ENCODE measurements at places on chromosomes 7 and 10. TPM values are rescaled to one million over a fixed set of nuclear protein-coding genes. Genes with fewer than 3 reads are reported as not detected.

SORBS1 gene
- total RNA-seq, result 22.7 TPM

OR6V1 gene
- not detected for total RNA-seq

GRCh38 chr10:113435881-113436280 lies 117.0 kb upstream of the HABP2 start:
- no peaks in the 10 kb centered on the region for H3K36me3 ChIP-seq
- no peak for DNase-seq
- H3K4me1 ChIP-seq, result no peaks in the 10 kb centered on the region
- no peak overlapping the region for H3K27ac ChIP-seq

DNA sequence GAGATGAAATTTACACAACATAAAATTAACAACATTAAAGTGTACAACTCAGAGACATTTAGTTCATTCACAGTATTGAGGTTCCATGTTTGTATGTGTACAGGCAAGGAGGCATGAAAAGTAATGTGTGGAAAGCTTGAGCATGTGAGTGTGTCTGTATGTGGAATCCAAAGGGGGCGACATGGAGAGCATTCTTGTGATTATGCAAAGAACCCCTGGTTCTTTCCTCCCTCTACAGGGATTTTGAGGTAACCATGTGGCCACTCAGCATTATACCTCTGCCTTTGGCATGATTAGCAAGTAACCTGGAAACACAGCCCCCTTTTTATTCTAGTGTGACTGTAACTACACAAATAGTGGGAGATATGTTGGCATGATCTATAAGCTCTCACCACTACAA lies 21.0 kb downstream of the OR2F1 start:
- H3K4me1 ChIP-seq, result no peaks in the 10 kb centered on the region
- H3K27ac ChIP-seq, result no peak overlapping the region
- H3K27me3 ChIP-seq, result no peaks in the 10 kb centered on the region
- H3K4me3 ChIP-seq, result no peak overlapping the region
- no peaks in the 10 kb centered on the region for H3K36me3 ChIP-seq

DNA sequence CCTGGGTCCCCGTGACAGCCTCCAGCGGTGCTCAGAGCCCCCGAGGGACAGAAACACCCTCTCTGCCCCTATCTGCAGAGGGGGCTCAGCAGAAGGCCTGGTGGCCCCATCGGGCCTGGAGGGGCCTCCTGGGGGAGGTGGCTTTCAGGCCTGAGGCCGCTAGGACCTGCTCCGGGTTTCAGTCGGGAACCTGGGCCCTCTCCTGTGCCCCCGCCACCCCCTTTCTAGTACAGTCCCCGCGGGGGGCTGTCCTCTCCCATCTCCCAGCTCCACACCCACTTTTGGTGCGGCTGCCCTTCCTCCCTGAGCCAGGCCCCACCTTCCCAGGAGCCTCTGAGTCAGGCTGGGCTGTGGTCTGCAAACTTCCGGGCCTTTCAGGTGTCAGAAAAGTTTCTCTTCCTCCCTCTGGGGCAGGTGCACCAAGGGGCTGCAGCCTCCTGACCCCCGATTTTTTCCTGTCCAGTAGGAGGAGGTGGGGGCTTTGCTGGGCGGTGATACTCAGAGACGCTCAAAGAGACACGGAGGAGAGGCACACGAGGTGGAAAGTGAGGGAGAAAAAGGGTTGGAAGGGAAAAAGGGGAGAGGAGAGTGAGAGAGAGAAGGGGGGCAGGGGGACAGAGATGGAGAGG lies 692 bp downstream of the CARD11 start:
- peaks cover 10% of the 10 kb centered on the region for H3K27me3 ChIP-seq
- no peak overlapping the region for H3K27ac ChIP-seq
- H3K36me3 ChIP-seq, result no peaks in the 10 kb centered on the region
- no peak overlapping the region for H3K4me3 ChIP-seq
- no peaks in the 10 kb centered on the region for H3K4me1 ChIP-seq
- DNase-seq, result no peak

DNA sequence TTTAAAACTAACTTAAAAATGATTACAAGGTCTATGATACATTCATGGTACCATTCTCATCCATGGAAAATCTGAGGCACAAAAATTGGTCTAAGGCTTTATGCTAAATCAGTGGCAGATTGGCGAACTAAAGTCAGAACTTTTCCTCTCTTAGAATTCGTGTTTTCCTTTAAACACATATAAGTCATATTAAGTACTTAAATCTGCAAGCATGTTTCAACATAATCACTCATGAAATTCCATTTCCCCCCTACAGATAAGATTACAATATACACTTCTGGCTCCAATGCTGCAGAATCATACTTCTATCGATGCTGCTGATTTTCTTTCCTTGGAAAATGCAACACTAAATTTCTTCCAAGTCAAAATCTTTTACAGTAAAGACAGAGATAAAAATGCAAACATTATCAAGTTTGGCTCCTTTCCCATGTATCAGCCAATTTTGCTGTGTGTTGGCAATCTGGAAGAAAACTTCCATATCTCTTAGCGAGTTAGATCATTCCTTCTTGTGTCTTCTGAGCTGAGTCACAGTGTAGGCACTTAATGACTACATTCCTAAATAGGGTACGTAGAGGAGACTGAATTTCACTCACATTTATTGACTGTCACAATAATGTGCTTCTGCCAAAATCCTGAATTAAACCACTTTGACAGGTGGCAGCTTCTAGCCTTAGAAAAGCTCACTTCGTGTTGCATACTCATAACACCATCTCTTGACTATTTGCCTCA lies 76.4 kb upstream of the LRRC17 start:
- H3K36me3 ChIP-seq, result no peaks in the 10 kb centered on the region
- DNase-seq, result no peak
- H3K4me1 ChIP-seq, result no peaks in the 10 kb centered on the region

GRCh38 chr7:99142727-99143520 lies 984 bp downstream of the SMURF1 start:
- H3K36me3 ChIP-seq, result no peaks in the 10 kb centered on the region
- peaks cover 22% of the 10 kb centered on the region for H3K4me1 ChIP-seq
- H3K4me3 ChIP-seq, result peak overlapping the region; percentile 96
- H3K27ac ChIP-seq, result peak overlapping the region; percentile 98
- no peaks in the 10 kb centered on the region for H3K27me3 ChIP-seq

GRCh38 chr7:28705350-28705749 lies 252.8 kb downstream of the TRIL start:
- no peaks in the 10 kb centered on the region for H3K36me3 ChIP-seq
- H3K27ac ChIP-seq, result no peak overlapping the region
- H3K4me1 ChIP-seq, result no peaks in the 10 kb centered on the region
- H3K4me3 ChIP-seq, result no peak overlapping the region
- no peaks in the 10 kb centered on the region for H3K27me3 ChIP-seq

DNA sequence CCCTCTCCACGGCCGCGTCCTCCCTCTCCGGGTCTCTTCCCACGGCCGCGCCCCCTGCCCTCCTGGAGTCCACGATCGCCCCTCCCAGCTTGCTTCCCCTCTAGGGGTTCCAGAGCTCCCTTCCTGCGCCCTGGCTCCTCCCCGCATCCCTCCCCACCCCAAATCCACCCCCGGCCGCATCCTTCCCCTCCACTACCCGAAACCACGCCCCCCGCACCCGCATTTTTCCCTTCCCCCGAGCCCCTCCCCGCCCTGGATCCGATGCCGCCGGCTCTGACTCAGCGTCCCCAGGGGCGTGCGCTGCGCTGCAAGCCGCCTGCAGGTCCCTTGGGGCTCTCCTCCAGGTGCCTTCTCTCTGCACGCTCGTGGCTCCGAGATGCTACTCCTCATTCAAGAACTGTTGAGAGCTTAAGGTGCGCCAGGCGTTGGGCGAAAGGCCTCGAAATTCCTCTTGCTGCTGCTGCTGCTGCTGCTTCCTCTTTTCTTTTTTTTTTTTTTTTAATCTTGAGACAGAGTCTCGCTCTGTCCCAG lies 372 bp upstream of the TMEM130 start:
- DNase-seq, result peak; percentile 85
- H3K4me3 ChIP-seq, result no peak overlapping the region
- no peak overlapping the region for H3K27ac ChIP-seq
- H3K27me3 ChIP-seq, result peaks cover 24% of the 10 kb centered on the region
- H3K36me3 ChIP-seq, result no peaks in the 10 kb centered on the region
- no peaks in the 10 kb centered on the region for H3K4me1 ChIP-seq

GRCh38 chr7:44847920-44848634 lies at the start of gene H2AZ2:
H2AZ2 (minus strand) TSS chr7:44848087; CDS start chr7:44847971, 116 bp downstream.
- peak within 1 kb of the TSS; percentile 100 for H3K27ac ChIP-seq
- peaks cover 4% of the 10 kb centered on the region for H3K4me1 ChIP-seq
- H3K36me3 ChIP-seq, result no peaks in the 10 kb centered on the region
- DNase-seq, result peak; percentile 100
- H3K4me3 ChIP-seq, result peak within 1 kb of the TSS; percentile 24

Measured in adrenal gland (tissue), 19 donors.